HFFc6 (cell line): ENCODE measurements at places on chromosomes 4 and X. TPM values are rescaled to one million over a fixed set of nuclear protein-coding genes. Genes with fewer than 3 reads are reported as not detected.

The RAB9B gene
- total RNA-seq = 0.14 and 0.23 TPM in 2 replicates

The CD38 gene
- total RNA-seq = 0.02 TPM in 1 of 3 replicates, not detected in the others

GRCh38 chrX:43141885-43142284 is 363.9 kb upstream of the PPP1R2C start:
- H3K27me3 ChIP-seq = no peaks in the 10 kb centered on the region
- no peak overlapping the region for H3K27ac ChIP-seq
- H3K4me3 ChIP-seq = no peak overlapping the region
- H3K4me1 ChIP-seq = no peaks in the 10 kb centered on the region

- no peak overlapping the region for H3K4me3 ChIP-seq
- no peaks in the 10 kb centered on the region; the same call in 1 of the 2 replicates for H3K27me3 ChIP-seq
- no peak overlapping the region for H3K27ac ChIP-seq
- peaks cover 20% of the 10 kb centered on the region; the same call in 1 of the 2 replicates for H3K4me1 ChIP-seq
- no peaks in the 10 kb centered on the region for H3K36me3 ChIP-seq
Observed at GRCh38 chrX:140762061-140762460, 52.5 kb downstream of the LINC00632 start.

The IDH3G gene
- 61.6 to 68.2 TPM (median 61.9 TPM) in 3 replicates for total RNA-seq

DNA sequence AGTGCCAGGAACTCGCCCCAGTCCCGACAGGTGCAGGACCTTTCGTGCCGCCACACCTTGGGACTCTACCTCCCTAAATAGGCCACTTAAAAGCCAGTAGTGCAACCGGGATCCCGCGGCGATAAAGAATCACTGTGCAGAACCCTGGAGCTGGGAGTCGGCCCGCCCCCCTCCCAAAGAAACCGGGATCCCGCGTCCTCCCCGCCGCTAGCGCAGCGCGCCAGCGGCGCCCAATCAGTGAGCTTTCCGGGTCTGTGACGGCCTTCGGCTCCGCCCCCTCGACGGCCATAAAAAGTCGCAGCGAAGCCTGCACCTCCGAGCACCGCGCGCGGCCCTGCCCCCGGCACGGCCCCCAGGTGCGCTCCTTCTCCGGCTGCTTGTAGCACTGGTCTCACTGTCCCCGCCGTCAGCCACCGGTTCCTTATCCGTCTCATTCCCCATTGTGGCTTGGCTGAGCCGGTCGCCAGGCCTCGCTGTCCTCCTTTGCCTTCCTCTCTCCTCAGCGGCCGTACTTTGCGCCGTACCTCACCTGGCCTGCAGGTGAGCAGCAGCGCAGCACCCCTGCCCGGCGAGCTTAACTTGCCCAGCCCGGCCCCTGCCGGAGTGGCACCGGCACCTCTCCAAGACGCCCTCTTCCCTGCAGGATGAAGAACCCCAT is at the start of gene LRAT:
Gene LRAT, plus strand, starts transcription at position 318 of the 658 bp plus-strand sequence. Its CDS starts 327 bp downstream, at position 645.
- DNase-seq = no peak
- H3K27me3 ChIP-seq = peaks cover 19% of the 10 kb centered on the region
- no peaks in the 10 kb centered on the region for H3K36me3 ChIP-seq
- H3K4me3 ChIP-seq = no peak within 1 kb of the TSS

DNA sequence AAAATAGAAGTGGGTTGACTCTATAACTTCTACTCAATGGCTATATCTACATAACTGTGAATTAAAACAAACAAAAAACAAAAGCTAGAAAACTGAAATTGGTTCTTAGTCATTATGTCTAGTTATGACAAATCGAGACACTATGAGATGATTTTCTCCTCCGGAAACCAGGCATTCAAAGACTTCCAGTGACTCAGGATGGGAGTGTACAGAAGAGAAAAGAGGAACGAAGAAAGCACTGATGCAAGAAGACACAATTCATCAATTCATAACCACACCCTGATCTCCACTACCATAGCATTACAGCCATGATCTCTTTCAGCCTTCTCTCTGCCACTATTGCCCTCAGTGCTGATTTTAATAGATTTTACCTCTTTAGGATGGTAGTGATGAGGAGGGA is 253.6 kb downstream of the CBLL2 start:
- peaks cover 15% of the 10 kb centered on the region for H3K4me1 ChIP-seq
- no peaks in the 10 kb centered on the region for H3K36me3 ChIP-seq
- DNase-seq = peak; percentile 72
- peaks cover 2% of the 10 kb centered on the region; the same call in 1 of the 2 replicates for H3K27me3 ChIP-seq

The INTS6L gene
- 1.7 to 2.3 TPM (median 2.1 TPM) in 3 replicates for total RNA-seq

DNA sequence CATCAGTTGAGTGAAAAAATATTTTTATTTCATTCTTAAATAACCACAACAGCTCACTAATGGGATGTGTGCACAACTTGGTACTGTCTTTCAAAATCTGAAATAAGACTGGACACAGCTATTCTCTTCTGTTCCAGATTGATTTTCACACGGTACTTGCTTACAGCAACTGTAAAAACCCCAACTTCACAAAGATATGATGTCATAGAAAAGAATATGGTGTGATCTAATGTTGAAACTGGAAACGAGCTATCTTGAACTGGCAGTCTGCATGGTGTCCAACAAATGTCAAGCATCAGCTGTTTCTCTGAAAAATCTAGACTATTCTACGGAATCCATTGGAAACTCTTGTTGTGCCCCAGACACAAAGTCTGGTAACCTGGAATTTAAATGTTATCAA is 14.7 kb downstream of the HELQ start:
- no peaks in the 10 kb centered on the region; the same call in 1 of the 2 replicates for H3K27me3 ChIP-seq
- 0 out of 2 replicates have a peak, but pooled peaks cover 4% of the 10 kb centered on the region for H3K4me1 ChIP-seq
- DNase-seq = no peak
- no peak overlapping the region for H3K27ac ChIP-seq
- H3K36me3 ChIP-seq = no peaks in the 10 kb centered on the region

DNA sequence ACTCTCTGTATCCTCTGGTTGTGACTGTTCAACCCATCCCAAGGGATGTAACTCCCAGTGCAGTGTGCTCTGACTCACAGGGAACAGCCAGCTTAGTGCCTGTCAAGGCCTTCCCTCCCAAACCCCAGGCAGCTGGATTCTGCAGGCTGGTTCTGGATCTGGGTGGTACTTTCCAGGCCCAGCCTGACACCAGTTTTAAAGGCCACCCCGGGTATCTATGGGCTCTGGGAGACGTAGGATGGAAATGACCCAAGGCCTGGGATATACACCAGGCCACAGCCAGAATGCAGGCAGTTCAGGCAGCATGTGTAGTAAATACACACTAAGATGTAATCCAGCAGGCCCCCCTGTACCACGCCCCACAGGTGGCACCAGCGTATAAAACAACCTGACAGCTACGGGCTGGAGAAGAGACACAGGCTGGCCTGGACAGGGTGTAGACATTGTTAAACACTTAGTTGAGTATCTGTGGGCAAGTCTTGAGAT is 64.2 kb downstream of the SPINK2 start:
- H3K27me3 ChIP-seq = peaks cover 3% of the 10 kb centered on the region
- H3K4me1 ChIP-seq = peaks cover 39% of the 10 kb centered on the region
- peak; percentile 59 for DNase-seq
- no peaks in the 10 kb centered on the region for H3K36me3 ChIP-seq
- peak overlapping the region; percentile 93 for H3K27ac ChIP-seq
- H3K4me3 ChIP-seq = peak overlapping the region; percentile 81

The EDNRA gene
- total RNA-seq = 1.6 to 2.5 TPM (median 1.7 TPM) in 3 replicates

GRCh38 chr4:88230969-88231771 is 53.2 kb downstream of the PPM1K start:
- peaks cover 7% of the 10 kb centered on the region for H3K36me3 ChIP-seq
- peaks cover 14% of the 10 kb centered on the region for H3K4me1 ChIP-seq
- peak overlapping the region; percentile 22; the same call in 1 of the 2 replicates for H3K27ac ChIP-seq
- H3K27me3 ChIP-seq = peaks cover 9% of the 10 kb centered on the region
- peak overlapping the region; percentile 81 for H3K4me3 ChIP-seq
- DNase-seq = no peak

GRCh38 chr4:189815404-189816192 is 125.1 kb upstream of the FRG1 start:
- no peaks in the 10 kb centered on the region for H3K4me1 ChIP-seq
- DNase-seq = no peak
- peaks cover 7% of the 10 kb centered on the region for H3K36me3 ChIP-seq
- H3K27me3 ChIP-seq = no peaks in the 10 kb centered on the region; the same call in 1 of the 2 replicates
- H3K27ac ChIP-seq = no peak overlapping the region
- H3K4me3 ChIP-seq = no peak overlapping the region

GRCh38 chr4:48270523-48270897 is 872 bp upstream of the TEC start:
- H3K36me3 ChIP-seq = no peaks in the 10 kb centered on the region
- H3K27ac ChIP-seq = no peak overlapping the region
- no peak overlapping the region; the same call in 1 of the 2 replicates for H3K4me3 ChIP-seq
- DNase-seq = no peak
- H3K4me1 ChIP-seq = peaks cover 9% of the 10 kb centered on the region; the same call in 1 of the 2 replicates

The SERTM2 gene
- not detected in 3 replicates for total RNA-seq

DNA sequence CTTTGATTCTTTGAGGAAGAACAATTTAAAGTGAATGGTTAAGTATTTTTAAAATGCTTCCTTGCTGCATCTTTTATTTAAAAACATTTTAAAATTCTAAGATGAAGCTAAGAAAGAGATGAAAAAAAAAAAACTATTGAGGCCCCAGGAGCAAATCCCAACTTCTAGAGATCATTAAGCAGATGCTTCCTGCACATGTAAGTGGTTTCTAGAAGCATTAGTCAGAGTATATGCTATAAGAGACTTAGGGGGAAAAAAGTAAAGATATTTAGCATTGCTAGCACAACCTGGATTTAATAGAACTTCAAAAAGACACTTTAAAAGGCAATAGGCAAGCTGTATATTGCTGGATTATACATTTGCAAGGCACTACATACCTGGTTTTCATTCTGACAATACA is 64.7 kb downstream of the ZNF827 start:
- H3K36me3 ChIP-seq = peaks cover 13% of the 10 kb centered on the region
- H3K4me3 ChIP-seq = no peak overlapping the region
- DNase-seq = no peak
- peaks cover 66% of the 10 kb centered on the region for H3K4me1 ChIP-seq
- no peaks in the 10 kb centered on the region; the same call in 1 of the 2 replicates for H3K27me3 ChIP-seq

DNA sequence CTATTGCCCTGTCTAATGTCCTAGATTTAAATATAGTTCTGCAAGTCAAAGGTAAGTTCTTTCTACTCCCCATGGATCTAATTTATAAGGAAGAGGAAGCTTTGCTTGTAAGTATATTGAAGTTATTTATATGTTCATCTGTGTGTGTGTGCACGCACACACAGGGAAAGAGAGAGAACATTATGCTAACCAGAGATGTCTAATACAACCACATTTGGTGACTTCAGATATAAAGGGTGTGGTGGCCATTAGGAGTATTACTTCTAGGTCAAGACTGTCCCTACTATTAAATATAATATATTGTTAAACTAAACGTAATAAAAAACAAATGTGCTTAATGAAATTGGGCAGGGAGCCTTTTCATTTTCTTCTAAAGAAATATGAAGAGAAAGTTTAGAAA is 4.1 kb downstream of the DCK start:
- peaks cover 67% of the 10 kb centered on the region for H3K36me3 ChIP-seq
- peaks cover 55% of the 10 kb centered on the region for H3K4me1 ChIP-seq
- H3K27ac ChIP-seq = peak overlapping the region; percentile 36
- peak overlapping the region; percentile 91 for H3K4me3 ChIP-seq
- DNase-seq = no peak
- no peaks in the 10 kb centered on the region for H3K27me3 ChIP-seq

DNA sequence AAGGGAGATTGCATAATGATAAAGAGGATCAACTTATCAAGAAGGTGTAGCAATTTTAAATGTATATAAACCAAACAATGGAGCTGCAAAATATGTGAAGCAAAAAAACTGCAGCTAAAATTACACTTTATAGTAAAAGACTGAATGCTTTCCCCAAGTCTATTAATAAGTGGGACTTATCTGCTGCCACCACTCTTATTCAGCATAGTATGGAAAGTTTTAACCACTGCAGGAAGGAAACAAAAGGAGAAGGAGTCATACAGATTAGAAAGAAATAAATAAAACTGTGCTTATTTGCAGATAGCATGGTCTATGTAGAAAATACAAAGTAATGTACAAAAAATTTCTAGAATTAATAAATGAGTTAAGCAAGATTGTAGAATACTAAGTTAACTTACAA is 94.1 kb upstream of the GK2 start:
- no peak for DNase-seq
- H3K4me3 ChIP-seq = no peak overlapping the region
- H3K27ac ChIP-seq = no peak overlapping the region
- H3K36me3 ChIP-seq = no peaks in the 10 kb centered on the region
- H3K27me3 ChIP-seq = no peaks in the 10 kb centered on the region

DNA sequence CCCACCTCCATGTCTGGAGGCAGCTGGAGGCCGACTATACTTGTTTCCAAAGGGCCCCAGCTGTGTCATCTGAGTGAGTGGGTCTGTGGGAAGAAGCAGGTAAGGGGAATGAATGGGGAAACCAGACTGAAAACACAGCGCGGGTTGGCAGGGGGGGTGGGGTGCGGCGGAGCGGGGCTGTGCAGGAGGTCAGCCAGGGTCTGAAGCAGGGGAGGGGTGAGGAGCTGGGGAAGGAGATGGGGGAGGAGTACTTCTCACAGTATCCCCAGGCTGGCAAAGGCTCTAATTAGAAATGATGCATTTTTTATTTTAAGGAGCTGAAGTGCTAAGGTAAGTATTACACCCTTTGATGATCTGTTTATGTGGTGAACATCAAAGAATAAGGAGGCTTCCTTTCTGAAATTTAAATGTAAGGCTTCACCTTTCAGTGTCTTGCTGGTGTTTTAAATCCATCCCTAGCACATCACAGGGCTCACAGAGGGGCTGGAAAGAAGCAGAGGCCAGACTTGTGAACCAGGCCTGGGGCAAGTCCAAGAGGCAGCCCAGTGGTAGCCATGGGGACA is 37.5 kb downstream of the SMIM20 start:
- H3K27me3 ChIP-seq = peaks cover 45% of the 10 kb centered on the region
- peaks cover 7% of the 10 kb centered on the region; the same call in 1 of the 2 replicates for H3K4me1 ChIP-seq
- no peak for DNase-seq

DNA sequence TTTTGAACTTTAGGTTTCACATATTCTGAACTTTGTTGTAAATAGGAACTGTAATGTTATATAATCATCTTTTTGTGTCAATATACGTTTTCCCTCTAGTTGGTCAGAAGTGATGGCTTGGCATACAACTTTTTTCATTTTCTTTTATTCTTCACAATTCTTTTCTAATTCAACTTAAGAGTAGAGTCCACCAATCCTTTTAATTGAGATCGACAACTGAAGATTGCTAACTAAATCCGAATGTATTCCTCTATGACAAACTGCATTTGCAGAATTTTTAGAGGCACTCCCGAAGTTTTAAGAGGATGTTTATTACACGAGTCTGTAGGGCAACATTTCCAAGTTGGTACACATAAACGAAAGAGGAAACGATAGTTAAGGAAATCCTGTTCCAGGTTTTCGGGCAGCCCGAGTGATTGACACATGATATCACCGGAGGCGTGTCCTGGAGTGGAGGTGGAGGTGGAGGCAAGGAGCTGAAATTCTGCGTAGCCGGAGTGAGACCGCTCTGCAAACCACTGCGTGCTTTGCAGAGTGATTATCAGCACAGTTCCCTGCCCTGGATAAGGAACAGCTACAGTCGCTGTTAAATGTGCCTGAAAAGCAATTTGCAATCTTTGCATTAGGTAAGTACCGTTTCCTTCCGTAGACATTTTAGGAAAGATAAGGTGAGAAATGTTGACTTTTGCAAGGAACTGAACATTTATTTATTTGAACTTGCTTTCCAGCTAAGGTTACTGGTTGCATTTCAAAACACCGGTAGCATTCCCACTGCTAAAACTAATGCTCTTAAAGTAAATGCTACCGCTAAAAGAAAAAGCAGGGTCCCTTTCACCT is at the start of gene SPRY1:
Gene SPRY1, plus strand, starts transcription at position 489 of the 837 bp plus-strand sequence. CDS start 4,797 bp downstream, outside the sequence.
- peaks cover 24% of the 10 kb centered on the region for H3K4me1 ChIP-seq
- peaks cover 5% of the 10 kb centered on the region for H3K27me3 ChIP-seq
- no peaks in the 10 kb centered on the region for H3K36me3 ChIP-seq
- peak within 1 kb of the TSS; percentile 91 for H3K4me3 ChIP-seq
- peak within 1 kb of the TSS; percentile 25; the same call in 1 of the 2 replicates for H3K27ac ChIP-seq
- peak; percentile 71 for DNase-seq

- no peak for DNase-seq
- H3K27ac ChIP-seq = no peak overlapping the region
- no peaks in the 10 kb centered on the region for H3K36me3 ChIP-seq
- H3K27me3 ChIP-seq = no peaks in the 10 kb centered on the region; the same call in 1 of the 2 replicates
- H3K4me3 ChIP-seq = no peak overlapping the region
Observed at GRCh38 chr4:138409670-138410069, 167.5 kb upstream of the SLC7A11 start.
